ENCODE measurements at places on chromosomes 1 and 21.
A peak's percentile ranks its signal among the peaks of the same experiment; 100 is the strongest.

DNA sequence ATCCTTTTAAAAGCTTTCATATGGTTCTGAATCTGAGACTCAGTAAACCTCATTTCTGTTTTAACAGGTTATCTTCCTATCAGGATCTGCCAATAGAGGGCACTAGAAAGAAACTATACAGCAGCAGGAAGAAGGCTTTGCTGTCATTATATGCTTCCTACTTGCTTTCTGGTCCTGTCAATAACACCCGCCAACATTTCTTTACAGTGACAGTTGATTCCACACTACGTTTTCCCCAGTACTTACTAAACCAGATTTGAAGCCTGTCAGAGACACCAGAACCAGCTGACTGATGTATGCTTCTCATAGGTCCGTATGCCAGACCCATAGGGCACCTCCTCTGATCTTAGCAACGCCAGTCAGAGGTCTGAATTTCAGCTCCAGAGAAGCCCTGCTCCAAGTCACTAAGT is 341.0 kb upstream of the NEGR1 start:
- no peak for DNase-seq

DNA sequence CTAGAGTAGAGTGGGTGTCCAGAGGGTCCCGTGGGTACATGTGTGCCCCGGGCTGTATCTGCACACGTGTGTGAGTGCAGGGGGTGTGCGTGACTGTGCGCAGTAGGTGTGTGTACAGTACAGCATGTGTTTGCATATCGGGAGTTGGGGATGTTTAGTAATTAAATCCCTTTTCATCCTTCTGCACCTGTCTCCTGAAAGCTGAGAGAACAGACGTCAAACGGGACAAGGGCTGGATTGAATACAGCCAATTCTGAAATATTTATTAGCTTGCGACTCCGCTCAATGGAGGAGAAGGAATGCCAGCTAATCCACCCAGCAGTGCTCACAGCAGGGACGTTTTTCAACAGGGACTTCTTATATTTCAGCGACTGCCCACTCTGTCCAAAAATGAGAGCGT is 44.7 kb upstream of the CASZ1 start:
- DNase-seq, result no peak

- DNase-seq, result no peak
Measured at GRCh38 chr1:172381946-172382345, 38.5 kb upstream of the C1orf105 start.

DNA sequence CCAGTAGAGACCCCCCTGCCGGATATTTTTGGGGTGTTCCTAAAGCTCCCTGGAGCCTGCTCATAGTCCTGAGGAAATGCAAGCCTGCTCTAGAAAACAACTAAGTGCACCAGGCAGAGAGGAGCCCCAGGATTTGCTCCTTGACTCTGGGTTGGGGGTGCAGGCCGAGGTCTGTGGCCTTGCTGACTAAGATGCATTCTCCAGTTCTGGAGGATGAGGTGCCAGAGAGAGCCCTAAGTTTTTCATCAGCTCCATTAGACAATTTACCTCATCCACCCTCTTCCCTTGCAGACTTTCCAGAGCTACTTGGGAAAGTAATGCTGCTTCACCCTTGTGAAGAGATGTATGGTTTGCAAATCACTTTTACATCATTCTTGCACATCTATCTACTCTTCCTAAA is 9.1 kb downstream of the TUFT1 start:
- DNase-seq, result no peak

GRCh38 chr1:235867903-235868469 is 1.3 kb upstream of the LYST start:
- DNase-seq, result no peak

- DNase-seq, result no peak
Measured at GRCh38 chr1:228219962-228220780, 12.3 kb downstream of the OBSCN start.

DNA sequence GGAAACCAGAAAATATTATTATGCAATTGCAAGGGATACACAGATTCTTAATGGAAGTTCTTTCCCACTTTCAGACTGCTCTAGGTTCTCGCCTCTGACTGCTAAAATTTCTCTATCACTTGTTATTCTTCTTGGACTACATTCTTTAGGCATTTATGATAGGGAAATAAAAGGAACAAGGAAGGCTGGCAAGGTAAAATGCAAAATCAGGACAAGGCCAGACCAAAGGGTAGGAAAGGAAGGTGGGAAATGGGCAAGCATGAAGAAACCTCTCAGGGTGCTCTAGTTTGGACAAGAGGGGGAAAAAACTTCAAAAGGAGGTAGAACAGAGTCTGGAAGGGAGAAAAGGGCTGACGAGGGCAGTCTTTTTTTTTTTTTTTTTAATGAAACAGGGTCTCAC is 26.2 kb downstream of the UROD start:
- DNase-seq, result no peak

DNA sequence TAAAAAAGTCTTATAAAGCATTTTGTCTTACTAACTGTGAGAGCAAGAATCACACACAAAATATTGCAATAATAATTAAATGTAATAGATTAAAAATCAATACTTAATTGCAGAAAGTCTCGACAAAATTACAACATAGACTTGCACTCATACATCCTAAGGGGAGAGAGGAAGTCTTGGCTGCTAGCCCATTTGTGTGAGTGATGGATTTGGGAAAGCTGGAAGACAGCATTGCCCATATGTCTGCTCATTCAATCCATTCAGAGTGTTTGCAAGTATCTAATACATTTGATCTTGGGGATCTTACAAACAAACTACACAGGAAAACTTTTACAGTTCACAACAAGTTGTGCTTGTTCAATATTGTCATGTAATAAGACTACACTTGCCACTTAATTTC is 140.5 kb downstream of the COL11A1 start:
- DNase-seq, result no peak

DNA sequence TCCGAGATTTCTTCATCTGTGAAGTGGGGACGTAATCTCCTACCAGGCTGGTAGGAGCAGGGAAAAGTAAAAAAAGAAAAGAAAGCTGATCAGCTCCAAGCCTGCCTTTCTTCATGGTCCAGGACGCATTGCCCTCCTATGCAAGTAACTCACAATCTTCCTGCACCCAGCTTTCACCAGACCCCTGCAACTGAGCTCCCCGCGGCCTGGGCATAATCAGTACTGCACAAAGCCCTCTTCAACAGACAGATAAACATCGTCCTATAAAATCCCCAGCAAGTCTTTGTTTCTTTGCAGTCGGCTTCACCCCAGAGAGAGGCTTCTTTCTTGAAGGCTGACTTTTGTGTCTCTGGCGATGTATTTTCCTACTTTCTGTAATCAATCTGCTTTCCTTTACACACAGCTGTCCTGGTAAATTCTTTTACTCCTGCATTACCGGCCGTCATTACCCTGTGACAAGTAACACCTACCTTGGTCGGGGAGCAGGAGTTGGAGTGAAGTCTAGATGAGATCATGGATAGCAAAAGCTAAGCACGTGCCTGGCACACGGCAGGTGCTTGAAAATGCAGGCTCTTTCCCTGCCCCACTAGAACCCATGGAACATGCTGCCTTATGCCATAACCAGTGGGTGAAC is 8.3 kb downstream of the PADI1 start:
- DNase-seq, result no peak

- no peak for DNase-seq
Measured at GRCh38 chr1:232532901-232533300, 97.0 kb downstream of the SIPA1L2 start.

GRCh38 chr1:77348549-77348948 is 66.7 kb downstream of the AK5 start:
- DNase-seq, result no peak

GRCh38 chr1:154963643-154964042 is 2.1 kb upstream of the PYGO2 start:
- DNase-seq, result no peak

GRCh38 chr1:12244078-12244477 is 14.2 kb downstream of the VPS13D start:
- DNase-seq, result no peak

- no peak for DNase-seq
Measured at GRCh38 chr1:55823541-55824250, 608.5 kb upstream of the USP24 start.

DNA sequence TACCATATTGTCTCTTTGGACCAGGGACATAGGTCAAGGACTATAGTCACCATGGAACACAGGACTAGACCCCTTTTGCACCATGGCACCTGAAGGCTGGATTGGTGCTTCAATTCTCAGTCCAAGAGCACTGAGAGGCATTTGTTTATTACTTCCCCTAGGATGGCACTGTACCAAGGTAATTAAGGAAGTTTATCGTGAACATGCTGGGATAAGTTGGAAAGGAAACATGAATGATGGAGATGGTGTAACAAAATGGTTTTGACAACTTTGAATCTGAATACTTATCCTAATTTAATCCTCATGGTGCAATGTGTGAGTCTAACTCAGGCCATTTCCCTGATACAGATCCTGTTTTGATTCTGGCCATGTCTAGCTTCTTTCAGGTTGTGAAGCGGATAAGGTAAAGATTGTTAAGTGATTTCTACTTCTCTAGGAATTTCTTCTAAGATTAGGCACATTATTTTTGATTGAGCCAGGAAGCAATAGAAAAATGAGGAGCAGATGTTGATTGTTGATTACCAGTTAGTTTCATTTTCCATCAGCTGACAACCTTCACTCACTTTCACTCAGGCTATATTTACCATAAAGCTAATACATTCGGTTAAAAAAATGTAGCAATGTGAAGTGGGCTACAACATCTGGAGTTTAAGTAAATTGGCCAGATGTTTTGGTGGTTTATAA is 37.3 kb upstream of the SIPA1L2 start:
- no peak for DNase-seq

DNA sequence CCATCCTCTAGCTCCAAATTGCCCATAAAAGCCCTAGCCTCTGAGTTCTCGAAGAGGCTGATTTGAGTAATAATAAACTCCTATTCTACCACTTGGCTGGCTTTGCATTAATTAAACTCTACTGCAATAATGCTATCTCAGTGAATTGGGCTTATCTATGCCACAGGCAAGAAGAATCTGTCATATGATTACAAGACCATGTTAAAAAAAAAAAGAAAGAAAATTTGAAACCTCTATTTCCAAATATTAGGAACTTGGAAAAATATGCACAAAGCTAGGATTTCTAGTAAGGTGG is 27.6 kb upstream of the SGIP1 start:
- DNase-seq, result no peak

DNA sequence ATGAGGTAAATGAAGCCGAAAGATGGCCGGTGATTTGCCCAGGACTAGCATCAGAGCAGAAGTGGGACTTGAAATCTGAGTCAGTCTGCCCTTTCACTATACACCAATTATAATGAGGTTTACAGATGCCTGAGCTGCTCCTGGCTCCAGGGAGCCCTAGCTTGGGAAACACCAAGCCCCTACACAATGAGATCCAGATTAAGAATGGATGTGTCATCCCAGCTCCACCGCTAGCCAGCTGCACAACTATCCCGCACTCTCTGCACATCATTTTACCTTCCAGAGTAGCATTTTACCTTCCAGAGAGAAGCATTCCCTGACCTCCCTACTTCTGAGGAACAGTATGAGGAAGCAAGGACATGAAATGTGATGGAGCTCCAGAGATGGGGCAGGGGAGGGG is 27.0 kb downstream of the SERTAD4 start:
- DNase-seq, result no peak

- no peak for DNase-seq
Measured at GRCh38 chr1:243396424-243396823, 140.6 kb downstream of the SDCCAG8 start.

GRCh38 chr21:46368533-46369285 is 44.8 kb downstream of the PCNT start:
- peak; percentile 71 for DNase-seq

DNA sequence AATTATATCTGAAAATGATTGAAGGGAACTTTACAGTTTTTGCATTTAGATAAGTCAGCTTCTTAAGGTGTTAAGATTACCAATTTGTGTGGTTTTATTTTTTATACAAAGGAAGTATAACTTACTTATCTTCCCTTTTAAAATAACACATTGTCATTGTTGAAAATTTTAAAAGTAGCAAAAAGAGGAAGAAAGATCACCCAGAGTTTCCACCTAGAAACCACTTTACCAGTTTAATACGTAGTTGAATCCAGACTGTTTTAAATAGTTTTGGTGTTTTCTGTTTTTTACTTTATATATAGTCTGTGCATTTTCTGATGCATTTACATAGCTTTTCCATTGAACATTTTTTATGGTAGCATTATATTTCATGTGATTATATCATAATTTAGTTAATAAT is 6.1 kb downstream of the CCDC18 start:
- DNase-seq, result no peak

DNA sequence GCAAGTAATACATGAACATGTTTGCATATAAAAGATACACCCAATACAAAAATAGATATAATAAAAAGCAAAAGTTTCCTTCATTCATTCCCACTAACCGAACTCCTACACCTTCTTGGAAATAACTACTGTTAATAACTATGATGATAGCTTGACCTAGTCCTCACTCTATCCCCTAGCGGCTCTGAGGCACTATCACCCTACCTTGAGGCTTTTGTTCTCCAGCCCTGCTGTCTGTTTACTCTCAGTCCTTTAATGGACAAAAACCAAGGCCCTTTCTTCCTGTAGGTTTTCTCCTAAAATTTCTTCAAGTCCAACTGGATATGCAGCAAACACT is 186.6 kb downstream of the SLC35F3 start:
- no peak for DNase-seq

DNA sequence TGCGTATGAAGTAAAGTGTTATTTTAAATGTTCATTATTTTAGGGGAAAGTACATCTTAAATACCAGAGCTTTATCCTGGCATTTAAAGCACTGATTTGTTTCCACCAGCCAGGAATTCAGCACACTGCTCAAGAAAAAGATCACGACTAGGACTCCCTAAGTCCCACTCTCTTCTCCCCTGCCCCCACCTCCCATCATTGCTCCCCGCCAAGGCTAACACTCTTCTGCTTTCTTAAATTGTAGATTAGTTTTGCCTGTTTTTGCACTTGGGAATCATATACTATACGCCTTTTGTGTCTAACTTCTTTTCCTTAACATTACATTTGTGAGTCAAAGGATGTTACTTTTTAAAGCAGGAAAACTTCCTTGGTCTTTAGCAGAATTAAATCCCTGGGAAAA is 37.5 kb upstream of the C1orf105 start:
- DNase-seq, result no peak

- no peak for DNase-seq
Measured at GRCh38 chr1:168683871-168684270, 45.1 kb downstream of the DPT start.

DNA sequence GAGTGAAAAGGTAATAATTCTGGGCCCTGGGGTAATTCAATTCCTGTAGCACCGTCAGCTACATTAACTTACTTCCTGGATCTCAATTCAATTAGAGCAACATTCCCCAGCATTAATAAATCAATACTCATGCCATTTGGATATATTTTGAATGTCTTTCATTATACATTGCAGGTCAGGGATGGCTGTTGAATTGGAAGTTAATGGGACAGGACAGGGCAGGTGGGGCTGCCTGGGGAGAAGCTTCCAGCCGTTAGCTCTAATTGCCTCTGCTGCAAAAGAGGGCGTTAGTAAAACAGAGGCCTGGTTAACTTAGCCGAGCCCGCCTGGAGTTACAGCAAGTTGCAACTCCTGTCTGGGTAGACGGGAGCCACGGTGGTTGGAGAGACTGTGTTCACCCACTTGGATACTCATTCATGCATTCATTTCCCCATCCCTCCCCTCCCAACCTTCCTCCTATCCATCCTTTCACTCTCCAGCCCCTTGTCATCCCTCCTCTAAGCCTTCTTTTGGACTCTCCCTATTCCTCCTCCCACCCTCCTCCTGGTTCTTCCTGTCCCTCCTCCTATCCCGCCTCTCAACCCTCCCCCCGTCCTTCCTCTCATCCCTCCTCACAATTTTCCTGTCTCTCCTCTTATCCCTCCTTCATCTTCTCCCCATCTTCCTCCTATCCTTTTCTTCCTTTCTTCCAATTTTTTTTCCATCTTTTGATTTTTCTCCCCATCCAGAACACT is 137.6 kb upstream of the RUNX3 start:
- DNase-seq, result no peak

Measured in GM19239 (cell line).